ENCODE measurements at places on chromosomes 12 and 14.

DNA sequence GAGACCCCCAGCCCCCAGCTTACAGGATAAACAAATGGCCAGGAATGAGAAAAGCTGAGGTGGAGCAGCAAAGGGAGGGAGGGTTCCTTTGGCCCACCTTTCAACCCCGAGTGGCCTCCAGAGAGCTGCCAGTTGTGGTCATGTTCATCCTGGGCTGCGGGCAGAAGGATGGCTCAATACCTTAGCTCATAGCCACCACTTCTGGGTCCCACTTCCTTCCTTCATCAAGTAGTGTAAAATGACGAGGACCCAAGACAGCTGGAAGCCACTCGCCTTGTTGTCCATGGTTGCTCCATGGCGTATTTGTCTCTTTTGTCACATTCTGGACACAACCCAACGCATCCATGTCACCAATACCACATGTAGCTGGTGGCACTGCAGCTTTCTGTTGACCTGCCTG is 24.2 kb downstream of the CRACR2A start:
- DNase-seq: no peak

DNA sequence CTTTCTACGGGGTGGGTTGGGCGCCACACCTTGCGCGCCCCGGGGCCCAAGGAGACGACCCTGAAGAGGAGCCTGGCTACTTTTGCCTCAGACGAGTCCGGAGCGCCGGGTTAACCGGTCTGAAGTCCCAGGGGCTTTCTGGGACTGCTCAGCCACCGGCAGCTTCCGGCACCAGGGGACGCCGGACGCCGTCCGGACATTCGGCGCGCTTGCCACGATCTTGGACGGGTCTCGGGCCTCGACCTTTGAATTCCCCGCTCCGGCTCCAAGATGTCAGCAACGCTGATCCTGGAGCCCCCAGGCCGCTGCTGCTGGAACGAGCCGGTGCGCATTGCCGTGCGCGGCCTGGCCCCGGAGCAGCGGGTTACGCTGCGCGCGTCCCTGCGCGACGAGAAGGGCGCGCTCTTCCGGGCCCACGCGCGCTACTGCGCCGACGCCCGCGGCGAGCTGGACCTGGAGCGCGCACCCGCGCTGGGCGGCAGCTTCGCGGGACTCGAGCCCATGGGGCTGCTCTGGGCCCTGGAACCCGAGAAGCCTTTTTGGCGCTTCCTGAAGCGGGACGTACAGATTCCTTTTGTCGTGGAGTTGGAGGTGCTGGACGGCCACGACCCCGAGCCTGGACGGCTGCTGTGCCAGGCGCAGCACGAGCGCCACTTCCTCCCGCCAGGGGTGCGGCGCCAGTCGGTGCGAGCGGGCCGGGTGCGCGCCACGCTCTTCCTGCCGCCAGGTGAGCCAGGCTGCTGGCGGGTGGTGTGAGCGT is at the start of gene ACOT4:
ACOT4 (plus strand) TSS at position 184 of the 760 bp plus-strand sequence; CDS start at position 271, 87 bp downstream.
- DNase-seq: no peak

GRCh38 chr12:97650242-97650641 is 187.6 kb downstream of the RMST start:
- DNase-seq: peak; percentile 61

DNA sequence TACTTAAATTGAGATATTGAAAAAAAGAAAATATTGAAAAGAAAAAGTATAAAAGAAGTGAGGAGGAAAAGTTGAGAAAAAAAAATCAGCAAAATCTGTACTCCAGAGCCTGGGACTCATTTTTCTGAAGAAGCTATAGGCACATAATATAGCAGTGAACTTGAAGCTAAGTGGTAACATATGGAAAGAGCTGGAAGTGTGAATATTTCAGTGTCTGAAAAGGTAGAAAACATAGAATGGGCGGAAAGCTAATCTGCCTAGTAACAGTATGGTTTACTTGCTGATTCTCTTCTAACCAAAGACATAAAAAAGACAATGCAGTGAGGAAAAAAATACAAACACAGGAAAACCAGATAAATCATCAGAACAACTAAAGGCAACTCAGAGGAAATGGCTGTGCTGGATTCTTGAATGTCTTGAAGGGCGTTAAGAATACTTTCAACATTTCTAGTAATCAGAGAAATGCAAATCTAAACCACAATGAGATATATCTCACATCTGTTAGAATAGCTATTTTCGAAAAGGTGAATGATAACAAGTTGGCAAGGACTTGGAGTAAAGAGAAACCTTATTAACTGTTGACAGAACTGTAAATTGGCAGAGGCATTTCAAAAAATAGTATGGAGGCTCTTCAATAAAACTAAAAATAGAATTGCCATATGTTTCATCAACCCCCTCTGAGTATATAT is 784.6 kb downstream of the LRFN5 start:
- no peak for DNase-seq

DNA sequence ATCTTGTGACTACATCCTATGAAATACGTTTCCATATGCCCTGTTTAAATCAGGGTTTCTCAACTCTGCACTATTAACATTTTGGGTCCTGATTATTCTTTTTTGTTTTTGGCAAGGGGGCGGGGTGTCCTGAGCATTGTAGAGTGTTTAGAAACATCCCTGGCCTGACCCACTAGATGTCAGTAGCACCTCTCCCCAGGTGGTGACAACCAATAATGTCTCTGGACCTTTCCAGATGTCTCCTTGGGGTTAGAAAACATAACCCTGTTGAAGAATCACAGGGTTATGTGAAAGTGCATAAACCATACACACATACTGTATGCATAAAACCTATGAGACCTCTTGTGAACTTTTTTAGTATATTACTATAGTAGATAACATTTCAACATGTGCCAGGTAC is 1.4 kb downstream of the ACAD10 start:
- no peak for DNase-seq

GRCh38 chr12:127619869-127620734 is 646.9 kb upstream of the TMEM132C start:
- no peak for DNase-seq

GRCh38 chr14:99995700-99996356 is 69.4 kb upstream of the EVL start:
- DNase-seq: peak; percentile 52

- DNase-seq: peak; percentile 32
Measured at GRCh38 chr12:123828854-123829547, 66.9 kb downstream of the DNAH10 start.

DNA sequence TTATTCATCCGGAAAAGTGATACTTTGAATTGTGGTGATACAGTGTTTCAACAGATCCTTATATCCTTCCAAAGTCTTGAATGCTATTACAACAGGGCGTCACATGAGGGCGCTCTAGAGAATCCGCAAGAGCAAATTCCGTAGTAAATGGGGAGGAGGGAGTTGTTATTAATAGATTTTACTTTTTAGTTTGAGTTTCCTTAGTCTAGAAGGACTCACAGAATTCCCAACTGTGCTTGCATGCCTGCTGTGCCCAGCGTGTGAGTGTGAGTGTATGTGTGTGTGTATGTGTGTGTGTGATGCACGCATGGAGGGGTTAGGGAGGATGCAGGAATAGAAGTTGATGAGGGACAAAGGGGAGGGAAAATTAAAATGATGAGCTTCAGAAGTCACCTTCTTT is 375.3 kb downstream of the C12orf75 start:
- DNase-seq: peak; percentile 11

- no peak for DNase-seq
Measured at GRCh38 chr12:115947696-115948062, 329.8 kb downstream of the MED13L start.

- DNase-seq: no peak
Measured at GRCh38 chr12:6457220-6457945, 5.5 kb downstream of the TAPBPL start.

GRCh38 chr12:109948368-109948767 is 47.8 kb downstream of the GIT2 start:
- no peak for DNase-seq

- no peak for DNase-seq
Measured at GRCh38 chr14:20980906-20981305, 8.9 kb upstream of the METTL17 start.

- DNase-seq: no peak
Measured at GRCh38 chr12:32400866-32401265, 1.5 kb downstream of the FGD4 start.

DNA sequence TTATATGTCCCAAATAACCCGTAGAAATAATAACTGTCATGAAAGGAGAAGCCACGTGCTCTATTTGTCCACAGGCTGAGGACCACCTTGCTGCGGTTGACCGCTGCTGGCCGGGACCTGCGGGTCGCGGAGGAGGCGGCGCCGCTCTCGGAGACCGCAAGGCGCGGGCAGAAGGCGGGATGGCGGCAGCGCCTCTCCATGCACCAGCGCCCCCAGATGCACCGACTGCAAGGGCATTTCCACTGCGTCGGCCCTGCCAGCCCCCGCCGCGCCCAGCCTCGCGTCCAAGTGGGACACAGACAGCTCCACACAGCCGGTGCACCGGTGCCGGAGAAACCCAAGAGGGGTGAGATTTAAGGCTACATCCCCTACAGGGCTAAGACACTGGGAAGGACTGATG is 21.0 kb downstream of the RPGRIP1 start:
- DNase-seq: no peak
